ENCODE measurements at places on chromosomes 2 and 18.

- no peak for DNase-seq
These were observed 1261.7 kb downstream of the DSC3 start for GRCh38 chr18:29780816-29781215.

- no peak for DNase-seq
These were observed 2.5 kb upstream of the KYNU start for GRCh38 chr2:142875010-142875409.

DNA sequence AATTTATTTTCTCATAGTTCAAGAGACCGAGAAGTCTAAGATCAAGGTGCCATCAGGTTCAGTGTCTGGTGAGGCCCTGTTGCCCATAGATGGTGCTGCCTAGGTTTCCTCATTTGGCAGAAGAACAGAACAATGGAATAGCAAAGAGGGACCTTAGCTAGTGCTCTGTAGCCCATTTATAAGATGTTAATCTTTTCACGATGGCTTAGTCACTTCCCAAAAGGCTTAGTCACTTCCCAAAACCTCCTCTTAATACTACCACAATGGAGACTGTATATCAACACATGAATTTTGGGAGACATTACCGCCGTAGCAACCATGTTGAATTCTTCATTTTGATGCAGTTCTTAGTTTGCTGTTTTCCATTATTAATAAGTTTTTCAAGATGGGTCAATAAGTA, 246.3 kb upstream of the NRP2 start:
- DNase-seq, result no peak

DNA sequence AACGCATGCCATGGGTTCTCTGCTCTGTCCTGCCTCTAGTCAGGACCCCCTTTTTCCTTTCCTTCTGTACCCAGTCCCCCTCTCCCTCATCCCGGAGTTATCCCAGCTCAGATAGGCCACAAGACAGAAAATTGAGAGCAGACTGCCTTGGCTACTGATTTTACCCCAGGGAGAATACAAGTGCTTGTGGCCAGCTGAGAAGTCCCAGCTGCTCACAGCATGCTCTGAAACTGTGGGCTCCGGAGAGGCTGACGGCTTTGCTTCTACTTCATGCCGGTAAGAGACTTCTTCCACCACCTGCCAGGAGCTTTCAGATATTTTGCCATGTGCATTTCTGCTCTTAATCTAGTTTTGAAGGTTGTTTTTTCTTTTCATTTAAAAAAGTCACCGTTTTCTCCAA, 20.0 kb upstream of the SIX2 start:
- no peak for DNase-seq

DNA sequence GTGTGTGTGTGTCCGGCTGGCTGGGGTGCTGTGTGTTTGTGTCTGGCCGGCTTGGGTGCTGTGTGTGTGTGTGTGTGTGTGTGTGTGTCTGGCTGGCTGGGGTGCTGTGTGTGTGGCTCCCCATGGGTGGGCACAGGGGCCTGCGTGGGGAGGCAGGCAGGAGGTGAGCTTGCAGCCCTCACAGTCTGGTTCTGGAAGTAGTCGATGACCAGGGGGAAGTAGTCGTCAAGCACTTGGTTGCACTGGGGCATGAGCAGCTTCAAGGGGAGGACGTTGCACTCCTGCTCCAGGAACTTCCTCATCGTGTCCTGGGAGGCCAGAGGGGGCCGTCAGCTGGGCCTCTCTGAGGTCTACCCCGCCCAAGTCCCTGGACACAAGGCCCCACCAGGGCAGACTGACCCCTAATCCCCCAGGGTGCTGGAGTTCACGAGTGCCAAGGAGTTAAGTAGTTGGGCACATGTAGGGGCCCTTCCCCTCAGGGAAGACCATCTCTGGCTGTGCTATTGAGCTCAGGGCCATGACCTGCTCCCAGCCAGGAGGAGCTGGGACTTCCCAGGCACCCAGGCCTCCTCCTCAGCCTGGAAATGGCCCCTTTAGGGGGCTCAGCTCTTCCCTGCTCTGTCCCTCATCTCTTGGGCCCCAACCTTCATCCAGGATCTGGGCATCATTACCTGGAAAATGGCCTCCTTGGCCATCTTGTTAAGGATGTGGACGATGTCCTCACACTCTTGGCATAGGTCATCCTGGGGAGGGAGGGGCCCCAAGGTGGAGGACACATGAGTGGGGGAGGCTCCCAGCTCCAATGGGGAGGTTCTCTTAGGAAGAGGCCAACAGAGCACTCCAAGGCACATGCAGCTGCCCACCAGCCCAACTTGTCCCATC, 1.3 kb downstream of the SFTPB start:
- DNase-seq, result no peak

- DNase-seq, result peak; percentile 0
These were observed 64.1 kb downstream of the SMAD7 start for GRCh38 chr18:48886520-48887293.

DNA sequence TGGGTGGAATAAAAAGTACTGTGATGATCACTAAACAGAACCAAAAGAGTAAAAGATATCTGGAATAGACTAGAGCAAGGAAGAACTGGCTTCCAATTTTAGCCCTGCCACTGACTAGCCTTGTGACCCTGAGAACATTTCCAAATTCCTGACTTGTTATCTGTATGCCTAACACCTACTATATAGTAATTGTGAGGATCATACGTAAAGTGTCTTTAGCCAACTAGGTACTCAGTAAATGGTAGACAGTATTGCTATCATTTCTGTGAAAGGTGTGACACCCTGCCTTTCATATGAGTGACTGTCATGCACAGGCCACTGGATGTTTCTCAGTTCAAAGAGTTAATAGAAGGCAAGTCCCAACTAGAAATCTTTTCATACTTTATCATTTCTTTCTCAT, 29.8 kb downstream of the CYTIP start:
- no peak for DNase-seq

DNA sequence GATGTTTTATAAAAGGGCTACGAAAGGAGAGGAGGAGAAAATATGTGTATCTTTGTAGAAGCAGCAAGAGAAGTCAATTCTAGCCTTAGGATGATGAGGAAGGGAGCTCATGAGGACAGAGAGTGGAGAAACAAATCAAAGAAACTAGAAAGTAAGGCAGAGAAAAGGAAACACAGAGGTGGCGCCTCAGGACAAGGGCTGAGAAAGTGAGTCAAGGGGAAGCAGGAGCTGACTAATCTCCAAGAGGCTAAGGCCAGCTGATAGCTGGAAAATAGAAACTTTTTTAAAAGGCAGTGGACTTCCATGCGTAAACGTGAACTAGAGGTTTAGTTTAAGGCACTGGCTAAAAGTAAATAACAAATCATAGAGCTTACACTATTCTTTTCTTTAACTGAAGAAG, 173.3 kb downstream of the ANKRD44 start:
- DNase-seq, result no peak

- no peak for DNase-seq
These were observed 40.2 kb downstream of the POLR1A start for GRCh38 chr2:86065512-86065911.

GRCh38 chr2:151905963-151906632, 77.9 kb upstream of the ARL5A start:
- DNase-seq, result no peak

- no peak for DNase-seq
These were observed 2.3 kb upstream of the ARHGAP25 start for GRCh38 chr2:68732036-68732932.

Measured in activated naive CD4-positive, alpha-beta T cell treated with anti-CD3 and anti-CD28 coated beads, Interleukin-2, amount 50 U/mL, for 16 hours (primary cell).